ENCODE measurements at places on chromosomes 4 and X.

- no peak for DNase-seq
These were observed 41.1 kb downstream of the HPF1 start for GRCh38 chr4:169716677-169717076.

- DNase-seq = no peak
These were observed 30.9 kb downstream of the PDLIM3 start for GRCh38 chr4:185504098-185505047.

GRCh38 chr4:3679071-3679825 lies 86.9 kb upstream of the ADRA2C start:
- no peak for DNase-seq

GRCh38 chr4:26964994-26965393 lies 104.4 kb downstream of the STIM2 start:
- no peak for DNase-seq

DNA sequence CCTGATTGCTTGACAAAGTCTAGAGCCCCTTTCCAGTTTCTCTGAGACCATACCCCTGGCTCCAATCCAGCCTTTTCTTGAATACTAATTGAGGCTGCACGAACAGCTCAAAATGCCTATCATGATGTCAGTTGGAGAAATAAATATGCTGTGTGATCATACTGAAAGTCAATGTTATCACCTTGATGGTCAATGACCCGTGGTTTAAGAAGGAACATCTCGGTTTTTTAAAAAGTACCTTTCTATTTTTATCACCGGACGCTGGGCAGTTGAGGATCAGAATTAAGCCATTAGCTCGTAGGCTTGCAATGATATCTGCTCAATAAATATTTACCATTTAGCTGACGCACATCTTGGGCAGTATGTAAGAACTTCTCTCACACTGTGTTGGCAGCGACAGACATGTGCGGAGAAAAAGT lies 852 bp upstream of the WDR44 start:
- DNase-seq = no peak

DNA sequence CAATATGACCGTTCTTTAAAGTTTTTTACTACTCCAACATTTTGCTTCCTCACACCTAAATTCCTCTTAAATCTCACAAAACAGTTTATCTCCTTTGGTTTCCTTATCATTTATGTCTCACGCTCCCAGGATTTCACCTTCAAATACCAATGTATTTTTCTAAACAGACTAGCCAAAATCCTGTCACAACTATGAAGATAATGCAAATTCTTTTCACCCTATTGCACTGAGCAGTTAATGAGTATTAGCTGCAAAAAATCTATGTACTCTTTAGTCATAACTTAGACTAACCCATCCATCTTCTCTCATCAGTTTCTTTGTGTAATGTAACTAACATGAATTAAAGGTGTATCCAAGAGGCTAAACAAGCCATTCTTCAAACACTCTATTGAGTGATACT lies 151.3 kb downstream of the COMMD8 start:
- DNase-seq = no peak

GRCh38 chrX:136659174-136659573 lies 11.2 kb downstream of the CD40LG start:
- no peak for DNase-seq

Data from stimulated activated CD4-positive, alpha-beta T cell treated with anti-CD3 and anti-CD28 coated beads, Interleukin-12 subunit alpha, Interleukin-12 subunit beta, amount 100 ng/mL, for 48 hours (primary cell).